CD4-positive, alpha-beta T cell treated with Interleukin-2 at 100 ng/mL for 4 hours (primary cell): ENCODE measurements at places on chromosomes 3 and 15.

- no peak for DNase-seq
These were observed 385.8 kb downstream of the LPP start for GRCh38 chr3:188539631-188540194.

- DNase-seq: peak; percentile 51
These were observed 59.3 kb upstream of the CHMP2B start for GRCh38 chr3:87167628-87168456.

DNA sequence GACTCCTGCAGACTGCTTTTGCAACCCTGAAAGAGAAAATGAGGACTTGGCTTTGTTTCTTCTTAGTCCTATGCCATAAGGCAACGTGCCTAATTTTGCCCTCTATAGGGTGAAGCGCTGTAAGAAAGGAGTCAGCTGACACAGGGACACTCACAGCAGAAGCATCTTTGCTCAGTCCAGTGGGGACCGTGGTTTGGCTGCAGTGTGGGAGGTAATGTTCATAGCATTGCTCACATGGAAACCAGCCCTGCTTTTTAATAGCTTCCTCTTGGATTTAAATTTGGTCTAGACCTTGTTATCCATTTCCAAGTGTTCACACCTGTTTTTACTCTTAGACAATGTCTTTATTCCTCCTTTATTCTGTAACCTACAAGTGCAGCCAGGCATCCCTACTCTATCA is 1032.1 kb downstream of the NTRK3 start:
- no peak for DNase-seq

DNA sequence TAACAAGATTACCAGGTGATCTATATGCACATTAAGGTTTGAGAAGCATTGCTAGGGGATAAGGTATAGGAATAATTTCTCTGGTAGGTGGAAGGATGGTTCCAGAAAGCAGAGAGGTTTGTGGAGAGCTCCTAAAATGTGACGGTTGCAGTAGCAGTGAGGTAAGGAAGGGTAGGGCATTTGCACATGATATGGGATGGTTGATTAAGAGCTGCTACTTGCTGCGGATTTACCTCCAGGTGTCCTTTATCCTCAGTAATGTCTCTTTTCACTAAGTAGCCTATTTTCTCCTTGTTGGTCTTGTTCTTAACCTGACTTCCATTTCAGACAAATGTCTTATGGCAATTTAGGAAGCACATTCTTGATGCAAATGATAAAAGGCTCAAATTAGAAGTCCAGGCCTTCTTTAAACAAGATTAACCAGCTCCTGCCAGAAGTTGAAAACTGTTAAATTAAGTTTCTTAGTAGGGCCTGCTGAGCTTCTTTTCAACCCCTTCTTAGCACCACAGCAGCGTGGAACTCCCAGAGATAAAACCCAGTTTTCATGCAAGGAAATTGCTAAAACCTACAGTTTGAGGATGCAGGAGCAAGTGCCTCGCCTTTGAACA is 231.1 kb upstream of the GADL1 start:
- DNase-seq: no peak

DNA sequence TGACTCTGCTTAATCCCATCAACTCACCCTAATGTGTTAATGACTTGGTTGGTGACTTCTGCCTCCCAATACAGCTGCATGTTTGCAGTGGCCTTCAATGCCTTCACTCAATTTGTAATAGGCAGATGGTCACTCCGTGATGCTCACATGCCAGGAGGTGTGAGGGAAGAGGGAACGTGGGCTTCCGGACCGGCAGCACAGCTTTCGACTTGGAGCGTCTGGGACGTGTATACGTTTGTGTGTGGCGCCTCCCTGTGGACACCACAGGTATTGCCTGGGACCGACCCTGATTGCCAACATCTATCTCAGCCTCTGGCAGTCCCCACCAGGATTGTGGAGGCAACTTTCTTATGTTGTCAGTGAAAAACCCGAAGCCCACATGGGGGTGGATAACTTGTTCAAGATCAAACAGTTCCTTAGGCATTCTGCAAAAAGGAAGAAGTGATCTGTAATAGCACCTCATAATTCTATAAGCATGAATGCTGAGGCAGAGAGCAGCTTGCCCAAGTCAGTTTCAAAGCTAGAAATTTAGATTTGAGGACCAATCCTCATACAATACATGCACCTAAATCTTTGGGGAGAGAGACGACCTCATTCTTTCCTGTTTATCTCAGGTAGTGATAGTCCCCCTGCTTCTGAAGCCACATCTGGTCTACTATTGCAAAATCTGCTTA is 16.9 kb downstream of the MRPL46 start:
- DNase-seq: peak; percentile 28

GRCh38 chr3:162130582-162130981 is 634.0 kb downstream of the OTOL1 start:
- DNase-seq: no peak

DNA sequence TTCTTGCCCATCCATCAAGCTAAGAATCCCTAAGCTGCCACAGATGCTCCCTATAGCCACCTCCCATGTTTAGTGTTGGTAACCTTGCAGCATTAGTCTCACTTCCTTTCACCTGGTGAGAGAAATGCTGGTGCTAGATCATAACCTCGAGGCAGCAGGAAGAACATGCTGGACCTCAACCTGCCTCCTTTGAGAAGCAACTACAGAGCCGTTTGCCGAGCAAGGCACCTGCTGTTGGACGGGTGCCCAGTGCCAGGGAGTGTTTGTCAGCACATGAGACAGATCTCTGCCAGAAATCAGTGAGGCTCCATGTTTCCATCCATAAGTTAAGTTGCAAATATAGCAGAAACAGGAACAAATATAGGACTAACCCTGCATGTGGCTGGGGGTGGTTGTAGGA is 955.7 kb downstream of the TUSC7 start:
- no peak for DNase-seq

- DNase-seq: no peak
These were observed 122.6 kb upstream of the EPHA3 start for GRCh38 chr3:88984832-88985231.

- DNase-seq: no peak
These were observed 168.3 kb downstream of the MEIS2 start for GRCh38 chr15:36932070-36932469.

DNA sequence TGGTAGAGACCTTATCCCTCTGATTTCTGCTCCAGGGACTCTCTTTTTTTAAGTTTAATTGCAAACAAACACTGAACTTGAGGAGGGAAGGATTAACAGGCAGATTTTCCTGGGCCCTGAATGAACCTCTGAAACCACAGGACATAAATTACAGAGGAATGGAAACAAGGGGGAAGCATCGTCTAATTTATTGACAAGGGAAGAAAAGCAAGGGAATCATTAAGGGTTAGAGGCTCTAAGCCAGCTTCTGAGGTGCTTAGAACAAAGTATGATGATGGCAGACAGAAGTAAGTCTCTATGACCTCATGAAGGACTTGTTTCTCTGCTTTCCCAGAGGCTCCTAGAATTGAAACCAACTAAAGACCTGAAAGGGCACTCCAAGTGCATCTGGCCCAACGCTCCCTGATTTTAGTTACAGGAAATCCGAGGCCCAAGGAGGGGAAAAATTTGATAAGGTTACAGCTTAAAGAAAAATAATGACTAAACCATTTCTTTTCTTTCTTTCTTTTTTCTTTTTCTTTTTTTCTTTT is 244.7 kb upstream of the NR2E3 start:
- DNase-seq: no peak

DNA sequence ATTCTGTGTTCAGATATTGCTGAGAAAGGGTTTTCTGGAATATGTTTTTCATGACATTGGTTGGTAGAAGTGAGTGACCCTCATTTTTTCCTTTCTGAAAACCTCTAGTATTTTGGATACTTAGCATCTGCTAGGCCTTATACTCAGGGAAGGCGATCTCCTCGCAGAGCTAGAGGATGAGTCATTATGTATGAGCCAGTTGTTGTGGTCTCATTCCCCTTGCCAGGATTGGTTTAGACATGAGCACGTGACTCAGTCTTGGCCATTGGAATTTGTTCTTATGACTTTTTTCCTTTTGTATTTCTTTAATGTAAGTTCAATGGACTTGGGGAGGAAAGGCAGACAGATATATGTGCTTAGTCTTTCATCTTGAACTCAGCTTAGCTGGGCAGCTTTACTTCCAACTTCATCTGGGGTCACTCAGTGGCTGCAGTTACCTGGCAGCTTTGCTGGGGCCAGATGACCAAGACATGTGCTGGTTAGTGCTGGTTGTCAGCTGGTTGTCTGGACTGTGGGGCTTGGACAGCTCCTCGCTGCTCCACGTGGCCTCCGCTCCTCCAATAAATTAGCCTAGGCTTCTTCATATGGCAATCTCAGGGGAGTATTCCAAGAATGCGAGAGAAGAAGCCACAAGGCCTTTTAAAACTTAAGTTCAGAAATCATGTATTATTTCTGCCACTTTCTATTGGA is 207.5 kb downstream of the IL20RB start:
- DNase-seq: no peak

GRCh38 chr3:101453961-101454360 is 59.1 kb downstream of the SENP7 start:
- DNase-seq: no peak

- DNase-seq: no peak
These were observed 8.9 kb downstream of the PARP14 start for GRCh38 chr3:122689587-122689986.

- no peak for DNase-seq
These were observed 9.7 kb upstream of the CRBN start for GRCh38 chr3:3189102-3189727.

GRCh38 chr3:184016811-184017671 is 643 bp downstream of the ABCC5 start:
- peak; percentile 39 for DNase-seq

DNA sequence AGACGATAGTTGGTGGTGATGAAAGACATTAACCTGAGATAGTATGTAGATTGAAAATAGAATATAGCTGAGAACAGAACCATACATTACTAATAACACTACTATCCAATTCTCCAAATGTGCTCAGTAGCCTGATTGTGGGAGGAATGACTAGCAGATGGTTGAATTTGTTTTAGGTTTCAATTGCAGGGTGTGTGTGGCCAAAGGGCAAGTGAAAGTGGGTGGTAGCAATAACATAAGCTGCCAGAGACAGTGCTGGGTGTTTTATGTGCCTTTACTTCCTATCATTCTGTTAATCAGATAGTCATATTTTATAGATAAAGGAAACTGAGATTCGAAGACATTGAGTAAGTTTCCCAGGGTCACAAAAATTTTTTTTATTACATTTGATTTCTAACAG is 249.5 kb upstream of the ARL6 start:
- DNase-seq: no peak

GRCh38 chr3:24508423-24508839 is 13.8 kb upstream of the THRB start:
- DNase-seq: no peak

GRCh38 chr3:50166620-50167019 is 11.5 kb downstream of the SEMA3F start:
- no peak for DNase-seq

- DNase-seq: no peak
These were observed 171.4 kb downstream of the NSUN3 start for GRCh38 chr3:94234177-94234788.

DNA sequence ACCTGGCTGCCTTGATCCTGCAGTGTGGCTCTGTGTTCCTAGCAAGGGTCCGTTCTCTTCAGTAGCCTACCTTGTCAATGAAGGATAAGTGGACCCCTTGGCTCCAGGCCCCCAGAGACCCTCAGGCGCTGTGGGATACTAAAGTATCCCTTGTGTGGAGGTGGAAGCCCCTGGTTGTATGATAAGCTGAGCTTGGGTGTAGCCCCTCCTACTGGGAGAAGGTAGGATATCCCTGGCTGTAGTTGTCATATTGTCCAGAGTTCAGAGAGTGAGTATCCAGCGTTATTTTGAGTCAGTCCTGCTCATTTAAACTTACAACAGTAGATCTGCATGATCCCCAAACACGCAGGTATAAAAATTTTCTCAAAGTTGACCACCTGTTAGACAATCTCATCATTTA is 496.8 kb downstream of the CNTN4 start:
- no peak for DNase-seq

- DNase-seq: no peak
These were observed 177.8 kb downstream of the SERPINI1 start for GRCh38 chr3:167913219-167913835.

DNA sequence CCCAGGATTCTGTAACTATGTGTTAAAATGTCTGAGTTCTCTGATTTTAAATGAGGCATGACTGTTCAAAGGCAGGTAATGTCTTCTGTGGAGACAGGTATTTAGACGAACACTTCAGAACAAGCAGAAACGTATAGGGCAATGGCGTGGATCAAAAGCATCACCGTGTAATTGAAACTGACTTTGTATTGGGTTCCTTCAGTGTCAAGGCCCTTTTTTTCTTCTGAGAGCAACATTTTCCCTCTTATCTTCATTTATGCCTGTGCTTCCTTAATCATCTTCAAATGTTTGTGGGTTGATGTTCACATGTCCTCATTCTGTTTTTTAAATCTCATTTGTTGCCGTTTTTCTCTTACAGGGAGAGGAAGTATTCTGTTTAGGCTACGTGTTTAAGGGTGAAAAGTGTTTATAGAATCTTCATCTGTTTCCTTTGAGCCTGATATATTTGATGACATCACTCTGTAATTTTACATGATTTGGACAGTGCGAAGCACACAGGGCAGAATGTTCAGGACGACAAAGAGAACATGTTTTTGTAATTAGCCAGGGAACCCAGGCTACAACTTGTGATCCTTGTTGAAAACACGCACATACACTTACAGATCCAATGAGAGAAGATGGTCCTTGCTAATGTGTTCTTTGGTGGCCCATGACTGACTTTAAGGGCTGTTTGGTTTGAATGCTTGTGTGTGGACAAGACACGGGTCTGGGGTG is 196.0 kb downstream of the LRTM1 start:
- DNase-seq: no peak

DNA sequence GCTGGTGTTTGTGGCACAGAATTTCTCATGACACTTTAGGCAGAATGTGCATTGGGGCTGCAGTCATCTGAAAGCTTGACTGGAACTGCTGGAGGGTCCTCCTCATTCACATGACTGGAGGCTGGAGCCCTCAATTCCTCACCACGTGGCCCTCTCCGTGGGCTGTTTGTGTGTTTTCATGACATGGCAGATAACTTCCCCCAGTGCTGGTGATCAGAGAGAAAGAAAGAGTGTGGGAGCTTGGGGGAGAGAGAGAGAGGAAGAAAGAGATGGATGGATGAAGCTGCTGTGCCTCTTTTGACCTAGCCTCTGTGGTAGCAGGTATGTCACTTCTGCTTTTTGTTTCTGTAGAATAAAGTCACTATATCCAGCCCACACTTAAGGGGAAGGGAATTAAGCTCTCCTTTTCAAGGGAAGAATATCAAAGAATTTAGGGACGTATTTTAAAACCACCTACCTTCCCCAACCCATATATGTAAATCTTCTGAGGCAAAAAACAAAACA is 169.6 kb upstream of the IL12A start:
- no peak for DNase-seq
